Cardiac muscle cell (in vitro differentiated cells and primary cell): ENCODE measurements at places on chromosomes 1 and 21. TPM values are rescaled to one million over a fixed set of nuclear protein-coding genes. Genes with fewer than 3 reads are reported as not detected.

GRCh38 chr1:229597877-229598276 is 28.0 kb downstream of the TAF5L start:
- H3K27me3 ChIP-seq: no peaks in the 10 kb centered on the region
- H3K27ac ChIP-seq: no peak overlapping the region
- H3K4me1 ChIP-seq: peaks cover 6% of the 10 kb centered on the region

GRCh38 chr1:168614235-168614634 is 37.8 kb downstream of the XCL1 start:
- H3K4me1 ChIP-seq: peaks cover 50% of the 10 kb centered on the region
- H3K36me3 ChIP-seq: no peaks in the 10 kb centered on the region
- no peak for DNase-seq
- no peaks in the 10 kb centered on the region for H3K27me3 ChIP-seq

DNA sequence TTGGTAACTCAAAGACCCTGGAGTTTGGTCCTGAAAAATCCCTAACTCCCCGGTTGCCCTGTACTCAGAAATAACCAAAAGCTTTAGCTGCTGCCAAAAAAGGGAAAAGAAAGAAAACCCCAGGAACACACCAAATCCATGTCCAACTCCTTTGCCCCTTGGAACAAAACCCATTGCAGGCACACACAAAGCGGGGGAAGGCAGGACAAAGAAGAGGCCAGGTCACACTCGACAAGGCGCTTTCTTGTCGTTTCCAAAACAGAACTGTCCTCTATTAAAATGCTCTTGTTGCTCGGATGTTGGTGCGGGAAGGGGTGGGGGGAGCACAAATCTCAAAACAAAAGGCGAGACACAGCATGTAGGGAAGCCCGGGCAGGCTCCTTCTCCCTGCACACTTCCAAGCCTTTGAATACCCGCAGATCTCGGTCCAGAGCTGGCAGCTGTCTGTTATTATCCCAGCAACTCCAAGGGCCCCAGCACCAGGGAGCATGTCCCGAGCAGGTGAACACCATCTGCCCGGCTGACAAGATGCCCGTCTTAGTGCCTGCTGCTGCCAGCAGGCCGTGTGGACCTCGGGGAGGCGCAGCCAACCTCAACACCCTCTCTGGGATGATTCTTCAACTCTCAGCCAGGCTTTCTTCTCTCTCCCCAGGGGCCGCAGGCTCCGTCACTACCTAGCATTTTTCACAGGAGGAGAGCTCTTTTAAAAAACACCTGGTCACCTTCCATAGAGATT is 96.4 kb downstream of the SSBP3 start:
- no peak for DNase-seq
- H3K27me3 ChIP-seq: no peaks in the 10 kb centered on the region
- no peak overlapping the region for H3K4me3 ChIP-seq
- peaks cover 62% of the 10 kb centered on the region for H3K4me1 ChIP-seq

DNA sequence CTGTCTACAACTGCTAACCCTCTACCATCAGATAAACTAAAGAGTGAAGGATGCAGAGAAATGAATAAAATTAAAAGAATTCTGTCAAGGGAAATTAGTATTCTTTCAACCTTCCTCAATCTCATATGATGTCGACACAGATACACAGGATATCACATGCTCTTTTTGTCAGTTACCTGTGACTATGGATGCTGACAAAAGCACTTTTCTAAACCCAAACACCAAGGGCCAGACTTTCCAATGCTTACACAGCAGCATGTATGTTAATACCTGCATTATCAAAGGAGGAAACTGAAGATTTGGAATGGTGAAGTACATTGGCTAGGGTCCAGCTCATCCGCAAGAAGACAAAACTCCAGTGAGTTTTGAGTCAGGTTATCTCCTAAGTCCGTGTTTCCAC is 294.0 kb downstream of the SMYD3 start:
- H3K27me3 ChIP-seq: no peaks in the 10 kb centered on the region
- H3K4me3 ChIP-seq: no peak overlapping the region
- DNase-seq: no peak
- H3K27ac ChIP-seq: no peak overlapping the region
- peaks cover 8% of the 10 kb centered on the region for H3K4me1 ChIP-seq

DNA sequence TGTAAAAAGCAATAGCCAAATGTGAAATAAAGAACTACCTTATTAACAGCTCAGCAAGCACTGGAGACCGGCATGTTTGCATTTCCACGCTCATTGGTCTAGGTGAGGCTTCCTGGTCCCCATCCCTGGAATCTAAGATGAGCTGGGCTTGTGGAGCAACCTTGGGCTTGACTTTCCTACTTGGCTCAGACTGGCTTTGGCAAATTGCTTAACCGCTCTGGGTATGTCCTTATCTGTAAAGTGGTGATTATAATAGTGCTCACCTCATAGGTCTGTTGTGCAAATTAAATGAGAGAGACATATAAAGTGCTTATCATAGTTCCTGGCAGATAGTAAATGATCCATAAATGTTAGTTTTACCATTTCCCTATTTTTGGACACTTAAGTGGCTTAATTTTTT is 49.4 kb upstream of the CACNA1E start:
- H3K4me3 ChIP-seq: no peak overlapping the region
- peaks cover 8% of the 10 kb centered on the region for H3K27me3 ChIP-seq
- H3K27ac ChIP-seq: no peak overlapping the region

Gene SMPDL3B
- 6.0 and 8.9 TPM in 2 replicates for total RNA-seq

DNA sequence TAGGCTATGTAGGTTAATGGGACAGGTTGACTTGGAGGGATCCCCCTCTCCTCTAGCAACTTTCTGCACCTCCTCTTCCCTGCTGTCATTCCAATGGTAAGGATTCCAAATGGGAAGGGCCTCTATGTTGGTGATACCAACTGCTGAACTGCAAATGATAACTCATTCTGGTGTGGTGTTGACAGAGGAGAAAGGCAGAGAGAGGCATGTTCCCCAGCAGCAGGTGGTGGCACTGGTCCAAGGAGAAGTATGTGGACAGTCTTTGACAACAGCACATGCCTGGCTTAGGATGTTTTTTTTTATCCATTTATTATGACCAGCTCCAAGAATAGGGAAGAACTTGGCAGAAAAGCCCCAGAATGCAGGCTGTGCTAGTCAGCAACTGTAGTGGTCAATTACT is 19.6 kb upstream of the SPAG17 start:
- no peak overlapping the region for H3K27ac ChIP-seq
- DNase-seq: no peak
- H3K36me3 ChIP-seq: no peaks in the 10 kb centered on the region
- H3K4me3 ChIP-seq: no peak overlapping the region
- no peaks in the 10 kb centered on the region for H3K27me3 ChIP-seq
- H3K4me1 ChIP-seq: no peaks in the 10 kb centered on the region

Gene SDC3
- total RNA-seq: 87.1 and 89.2 TPM in 2 replicates

DNA sequence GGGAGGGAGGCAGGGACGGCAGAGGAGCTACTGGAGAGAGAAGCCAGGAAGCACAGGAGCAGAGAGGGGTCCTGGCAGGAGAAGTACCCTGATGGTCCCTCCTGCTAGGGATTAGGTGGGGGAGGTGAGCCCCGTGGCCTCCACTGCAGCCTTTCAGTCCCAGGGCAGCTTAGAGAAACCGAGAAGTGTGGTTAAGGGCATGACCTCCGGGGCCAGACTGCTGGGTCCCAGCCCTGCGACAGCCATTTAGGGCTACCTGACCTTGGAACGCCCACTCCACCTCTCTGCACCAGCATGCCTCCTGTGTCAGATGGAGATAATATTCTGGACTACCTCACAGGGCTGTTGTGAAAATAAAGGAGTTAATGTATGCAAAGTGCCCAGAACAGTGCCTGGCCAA is 47.4 kb downstream of the KCNN3 start:
- no peak overlapping the region for H3K27ac ChIP-seq
- H3K27me3 ChIP-seq: no peaks in the 10 kb centered on the region
- no peak for DNase-seq
- no peak overlapping the region for H3K4me3 ChIP-seq

- H3K27ac ChIP-seq: no peak overlapping the region
- no peaks in the 10 kb centered on the region for H3K36me3 ChIP-seq
- no peak for DNase-seq
- H3K4me3 ChIP-seq: no peak overlapping the region
- H3K4me1 ChIP-seq: peaks cover 4% of the 10 kb centered on the region
Observed at GRCh38 chr1:201475130-201475529, 6.1 kb upstream of the PHLDA3 start.

DNA sequence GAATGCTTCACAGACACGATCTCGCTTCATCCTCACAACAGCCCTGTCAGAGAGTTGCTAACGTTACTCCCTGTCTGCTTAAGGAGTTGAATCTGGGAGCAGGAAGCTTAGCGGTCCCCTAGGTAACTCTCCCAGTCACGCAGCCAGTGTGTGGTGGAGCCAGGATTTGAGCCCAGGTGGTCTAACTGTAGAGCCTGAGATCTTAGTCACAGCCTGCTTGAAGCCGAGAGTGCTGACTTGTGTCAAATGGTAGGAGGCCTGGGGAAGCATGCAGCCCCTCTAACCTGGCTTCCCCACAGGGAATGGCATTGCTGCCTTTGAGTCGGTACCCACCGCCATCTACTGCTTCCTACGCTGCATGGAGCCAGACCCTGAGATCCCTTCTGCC is 4.1 kb downstream of the ADPRS start:
- H3K4me3 ChIP-seq: no peak overlapping the region
- no peak for DNase-seq
- peaks cover 7% of the 10 kb centered on the region for H3K4me1 ChIP-seq
- no peaks in the 10 kb centered on the region for H3K27me3 ChIP-seq
- H3K27ac ChIP-seq: no peak overlapping the region
